ENCODE measurements at places on chromosomes 7 and 10.

GRCh38 chr7:120733143-120733542 is 124.8 kb downstream of the TSPAN12 start:
- peak; percentile 22 for DNase-seq

GRCh38 chr10:19966751-19967150 is 150.5 kb downstream of the PLXDC2 start:
- no peak for DNase-seq

DNA sequence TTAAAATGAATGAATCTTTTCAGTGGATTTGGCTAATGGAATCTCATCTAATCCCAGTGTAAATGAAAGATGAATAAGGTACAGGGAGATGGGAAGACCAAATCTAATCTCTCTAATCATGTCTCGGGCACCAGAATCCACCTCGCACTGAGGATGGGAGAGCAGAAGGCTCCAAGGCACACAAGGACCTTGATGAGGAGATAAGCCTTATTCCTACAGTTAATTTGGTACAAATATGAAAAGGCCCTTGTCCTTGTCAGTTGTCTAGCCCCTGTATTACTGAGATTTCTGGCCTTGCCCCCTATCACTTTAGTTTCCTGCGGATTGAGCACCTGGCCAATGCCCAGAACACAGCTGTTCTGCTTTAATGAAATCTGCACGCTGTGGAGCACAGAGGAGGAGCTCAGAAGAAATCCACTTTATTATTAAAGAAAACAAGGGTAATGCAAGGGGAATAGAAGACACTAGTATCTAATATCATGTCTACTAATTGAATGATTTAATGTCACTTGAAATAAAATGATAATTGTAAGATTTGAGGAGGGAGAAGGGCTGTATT is 321.4 kb upstream of the HGF start:
- no peak for DNase-seq

GRCh38 chr10:58063861-58064480 is 203.7 kb downstream of the IPMK start:
- no peak for DNase-seq

GRCh38 chr10:91410638-91411371 is 661 bp downstream of the HECTD2 start:
- DNase-seq, result peak; percentile 8

- DNase-seq, result no peak
Observed at GRCh38 chr7:107982042-107982840, 20.7 kb downstream of the LAMB1 start.

GRCh38 chr10:120492346-120492745 is 35.3 kb downstream of the PLPP4 start:
- no peak for DNase-seq

GRCh38 chr10:78320506-78320905 is 286.8 kb downstream of the RPS24 start:
- DNase-seq, result no peak

- no peak for DNase-seq
Observed at GRCh38 chr10:86504510-86504909, 17.1 kb downstream of the WAPL start.

- DNase-seq, result peak; percentile 66
Observed at GRCh38 chr7:47578579-47579270, 3.2 kb downstream of the TNS3 start.

- DNase-seq, result no peak
Observed at GRCh38 chr10:28497313-28498126, 35.4 kb upstream of the WAC start.

GRCh38 chr10:68816796-68817412 is 10.4 kb upstream of the STOX1 start:
- peak; percentile 56 for DNase-seq

- DNase-seq, result no peak
Observed at GRCh38 chr7:94458041-94458440, 51.6 kb upstream of the CASD1 start.

GRCh38 chr7:55517191-55517633 is 55.1 kb downstream of the VOPP1 start:
- DNase-seq, result no peak

DNA sequence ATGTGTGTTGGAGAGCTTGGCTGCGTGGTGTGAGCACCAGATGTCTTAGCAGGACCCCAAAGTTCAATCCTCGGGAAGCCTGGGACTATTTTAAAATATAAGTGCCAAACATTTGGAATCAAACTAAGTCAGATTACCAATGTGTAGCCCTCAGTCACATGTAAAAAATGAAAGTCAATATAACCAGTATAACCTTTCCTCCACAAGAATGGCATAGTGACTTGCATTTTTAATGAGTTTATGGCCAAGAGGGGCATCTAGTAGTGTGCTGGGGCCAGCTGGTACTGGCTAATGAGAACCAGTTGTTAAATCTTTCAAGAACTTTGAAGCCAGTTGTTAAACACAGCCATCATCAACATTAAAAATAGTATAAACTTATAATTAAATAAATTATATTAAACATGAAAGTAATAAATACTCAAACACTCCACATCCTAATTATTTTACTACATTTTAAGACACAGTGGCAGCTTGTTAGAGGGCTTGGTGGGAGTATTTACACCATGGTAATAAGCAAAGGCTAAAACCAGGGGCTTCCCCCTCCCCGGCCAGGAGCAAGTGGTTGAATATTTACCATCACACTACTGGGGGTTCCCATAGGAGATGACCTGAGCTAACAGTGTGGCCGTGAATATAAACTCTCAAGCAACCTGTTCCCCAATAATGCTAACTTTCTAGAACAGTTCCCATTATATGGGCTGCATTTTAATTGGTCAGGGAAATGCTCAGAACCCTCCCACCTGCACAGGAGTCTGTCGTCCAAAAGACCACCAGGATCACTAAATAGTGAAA is 7.9 kb upstream of the FAM170B start:
- no peak for DNase-seq

DNA sequence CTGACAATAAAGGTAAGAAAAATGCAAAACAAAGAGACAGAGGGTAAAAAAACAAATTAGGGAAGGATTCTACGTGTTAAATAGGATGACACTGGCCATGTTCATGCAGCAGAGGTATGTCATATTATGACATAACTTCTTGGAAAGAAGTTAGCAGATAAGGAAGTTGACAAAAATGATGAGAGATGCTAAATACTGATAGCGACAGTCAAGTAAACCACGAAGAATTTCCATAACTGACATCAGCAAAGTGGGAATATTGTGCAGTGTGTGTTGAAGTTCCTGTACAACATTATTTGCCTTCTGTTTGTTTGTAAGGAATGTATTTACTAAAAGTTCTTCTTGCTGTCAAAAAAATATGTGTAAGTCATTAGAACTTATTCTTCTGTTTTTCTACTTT is 29.5 kb downstream of the MDH2 start:
- DNase-seq, result no peak

DNA sequence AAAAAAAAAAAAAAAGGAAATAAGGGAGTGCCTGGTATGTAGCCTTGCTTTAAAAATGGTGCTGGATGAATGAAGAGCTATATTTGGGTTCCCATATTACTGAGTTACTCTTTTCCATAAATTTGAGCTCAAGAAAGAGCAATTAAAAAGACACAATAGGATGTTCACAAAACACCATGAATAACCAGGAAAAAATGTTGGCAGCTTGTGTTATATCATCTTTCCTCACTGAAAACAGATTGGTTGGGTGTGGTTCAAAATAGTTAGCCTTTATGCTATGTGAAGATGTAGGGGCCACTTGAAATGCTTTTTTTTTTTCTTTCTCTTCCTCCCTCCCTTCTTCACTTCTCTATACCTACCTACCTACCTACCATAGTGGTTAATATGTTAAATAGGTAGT is 256.9 kb downstream of the STK31 start:
- no peak for DNase-seq

- DNase-seq, result peak; percentile 47
Observed at GRCh38 chr10:128268015-128268722, 141.9 kb upstream of the MKI67 start.

- DNase-seq, result no peak
Observed at GRCh38 chr7:158368449-158368848, 219.2 kb downstream of the PTPRN2 start.

DNA sequence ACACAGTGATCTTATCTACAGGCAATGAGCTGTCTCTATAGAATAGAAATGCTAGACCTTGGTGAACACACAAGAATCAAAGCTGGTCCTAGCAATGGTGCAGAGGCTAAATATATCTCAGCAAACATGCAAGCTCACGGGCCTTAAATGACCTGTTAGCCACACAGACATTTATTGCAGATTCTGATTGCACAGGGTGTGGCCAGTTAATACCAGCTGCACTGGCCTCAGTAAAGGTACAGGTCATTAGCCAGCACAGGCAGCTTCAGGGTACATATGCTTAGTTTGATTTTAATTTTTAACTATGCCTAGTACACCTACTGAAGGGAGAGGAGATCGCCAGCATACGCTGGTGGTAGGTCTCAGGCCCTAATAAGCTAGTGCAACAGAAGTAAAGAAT is 265.4 kb upstream of the DGKB start:
- peak; percentile 33 for DNase-seq

- no peak for DNase-seq
Observed at GRCh38 chr7:129122751-129123509, 21.6 kb upstream of the TSPAN33 start.

DNA sequence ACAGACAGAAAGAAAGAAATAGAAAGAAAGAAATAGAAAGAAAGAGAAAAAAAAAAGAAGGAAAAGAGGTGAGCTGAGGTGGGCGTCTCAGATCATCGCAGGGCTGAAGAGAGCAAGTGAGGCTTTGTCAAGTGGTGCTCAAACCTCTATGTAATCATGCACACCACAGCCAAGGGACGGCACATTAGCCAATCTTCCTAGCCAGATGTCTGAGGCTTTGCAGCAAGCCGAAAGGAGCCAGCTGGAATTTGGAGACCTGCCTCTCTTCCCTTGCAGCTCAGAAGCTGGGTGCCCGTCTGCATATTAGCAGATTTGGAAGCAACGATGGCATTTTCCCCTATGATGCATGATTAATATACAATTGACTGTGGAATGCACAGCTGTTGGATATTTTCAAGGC is 52.5 kb downstream of the ADRA2A start:
- DNase-seq, result no peak

GRCh38 chr10:95605163-95605562 is 44.0 kb upstream of the SORBS1 start:
- DNase-seq, result no peak

GRCh38 chr10:59678884-59679301 is 30.8 kb downstream of the SLC16A9 start:
- DNase-seq, result no peak

- peak; percentile 91 for DNase-seq
Observed at GRCh38 chr7:46281071-46281470, 360.0 kb upstream of the IGFBP3 start.

- no peak for DNase-seq
Observed at GRCh38 chr7:133052826-133053225, 29.1 kb downstream of the CHCHD3 start.

GRCh38 chr10:101297901-101298486 is 56.0 kb upstream of the BTRC start:
- peak; percentile 59 for DNase-seq

GRCh38 chr10:5775685-5776084 is 37.5 kb downstream of the GDI2 start:
- DNase-seq, result no peak

GRCh38 chr10:90306187-90306586 is 551.7 kb downstream of the HTR7 start:
- peak; percentile 69 for DNase-seq

DNA sequence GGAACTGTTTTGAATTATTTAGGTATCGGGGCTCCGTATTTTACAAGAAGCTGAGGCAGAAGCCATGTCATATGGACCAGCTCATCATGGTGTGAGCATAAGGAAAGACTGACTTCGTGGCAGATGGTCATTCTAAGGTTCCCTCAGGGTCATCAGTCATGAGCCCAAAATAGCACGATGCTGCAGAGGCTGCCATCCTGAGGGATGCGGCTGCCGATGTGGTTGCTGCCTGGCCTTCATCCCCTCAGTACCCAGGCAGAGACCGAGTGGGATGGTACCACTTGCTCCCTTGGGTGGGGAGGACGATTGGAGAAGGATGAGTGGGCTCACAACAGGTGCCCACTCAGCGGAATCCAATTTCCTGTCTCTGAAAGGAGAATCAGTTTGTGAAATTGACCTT is 490.3 kb downstream of the SDK1 start:
- DNase-seq, result no peak

DNA sequence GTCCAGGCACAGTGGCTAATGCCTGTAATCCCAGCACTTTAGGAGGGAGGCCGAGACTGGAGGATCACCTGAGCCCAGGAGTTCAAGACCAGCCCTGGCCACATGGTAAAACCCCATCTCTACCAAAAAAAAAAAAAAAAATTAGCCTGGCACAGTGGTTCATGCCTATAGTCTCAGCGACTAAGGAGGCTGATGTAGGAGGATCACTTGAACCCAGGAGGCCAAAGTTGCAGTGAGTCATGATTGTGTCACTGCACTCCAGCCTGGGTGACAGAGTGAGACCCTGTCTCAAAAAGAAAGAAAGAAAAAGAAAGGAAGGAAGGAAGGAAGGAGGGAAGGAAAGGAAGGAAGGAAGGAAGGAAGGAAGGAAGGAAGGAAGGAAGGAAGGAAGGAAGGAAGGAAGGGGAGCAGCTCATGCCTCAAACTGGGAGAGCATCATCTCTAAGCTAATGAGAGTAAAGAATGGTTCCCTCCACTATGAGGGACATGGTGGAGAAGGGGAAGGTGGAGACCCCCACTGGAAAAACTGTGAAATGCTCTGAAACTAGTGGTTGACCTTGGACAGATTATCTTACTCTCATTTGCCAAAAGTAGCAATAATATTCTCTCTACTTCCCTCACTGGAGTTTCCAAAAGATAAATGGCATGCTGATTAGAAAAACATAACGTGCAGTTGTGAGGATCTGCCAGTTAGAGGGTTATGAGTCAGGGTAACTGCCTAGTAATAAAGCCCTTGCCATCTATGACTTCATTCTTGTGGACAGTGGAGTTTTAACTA is 16.8 kb downstream of the GIMAP5 start:
- peak; percentile 23 for DNase-seq

DNA sequence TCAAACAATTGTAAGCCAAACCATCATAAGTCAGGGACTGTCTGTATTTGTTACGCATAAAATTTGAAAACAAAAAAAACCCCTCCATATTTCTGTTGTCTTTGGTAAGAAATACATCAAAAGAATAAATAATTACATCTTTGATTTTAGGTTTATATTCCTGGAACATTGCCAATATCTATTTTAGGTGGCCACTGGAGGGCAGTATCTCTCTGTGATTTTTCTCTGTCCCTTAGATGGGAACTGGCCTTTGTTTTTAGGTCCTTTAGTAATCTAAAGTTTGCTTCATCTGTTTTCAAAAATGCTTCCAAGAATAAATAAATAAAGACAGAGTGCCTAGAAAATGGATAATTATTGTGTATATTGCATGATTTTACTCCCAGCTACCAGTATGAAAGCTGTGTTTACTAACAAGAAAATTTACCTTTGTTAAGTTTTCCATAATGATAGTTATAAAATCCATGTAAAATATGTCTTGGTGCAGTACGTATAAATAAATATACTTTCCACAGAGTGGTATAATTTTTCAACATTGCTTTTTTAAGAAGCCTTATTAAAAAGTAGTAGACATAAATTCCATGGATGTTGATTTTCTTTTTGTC is 64.2 kb downstream of the PHYHIPL start:
- DNase-seq, result peak; percentile 54

All from HT-29 (cell line).